ENCODE measurements at places on chromosomes 4 and X.

- no peak for DNase-seq
Measured at GRCh38 chr4:14701896-14702295, 300.4 kb upstream of the CPEB2 start.

- DNase-seq, result no peak
Measured at GRCh38 chr4:40710484-40711254, 39.1 kb upstream of the NSUN7 start.

DNA sequence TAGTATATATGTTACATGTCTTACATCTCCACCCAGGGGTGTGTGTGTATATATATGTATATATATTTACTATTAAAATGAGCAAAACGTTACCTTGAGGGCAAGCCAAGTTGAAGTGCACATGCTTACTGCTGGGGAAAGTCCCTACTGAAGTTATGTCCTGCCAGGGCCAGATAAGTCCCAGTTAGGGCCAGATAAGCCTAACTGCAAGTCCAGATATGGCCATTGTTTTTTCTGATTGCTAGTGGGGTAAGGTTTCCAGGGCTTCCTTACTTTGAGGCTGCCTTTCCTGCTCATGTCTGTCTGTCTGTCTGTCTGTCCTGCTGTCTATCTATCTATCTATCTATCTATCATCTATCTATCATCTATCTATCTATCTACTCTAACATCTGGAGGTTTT is 19.3 kb upstream of the ZNF81 start:
- DNase-seq, result no peak

DNA sequence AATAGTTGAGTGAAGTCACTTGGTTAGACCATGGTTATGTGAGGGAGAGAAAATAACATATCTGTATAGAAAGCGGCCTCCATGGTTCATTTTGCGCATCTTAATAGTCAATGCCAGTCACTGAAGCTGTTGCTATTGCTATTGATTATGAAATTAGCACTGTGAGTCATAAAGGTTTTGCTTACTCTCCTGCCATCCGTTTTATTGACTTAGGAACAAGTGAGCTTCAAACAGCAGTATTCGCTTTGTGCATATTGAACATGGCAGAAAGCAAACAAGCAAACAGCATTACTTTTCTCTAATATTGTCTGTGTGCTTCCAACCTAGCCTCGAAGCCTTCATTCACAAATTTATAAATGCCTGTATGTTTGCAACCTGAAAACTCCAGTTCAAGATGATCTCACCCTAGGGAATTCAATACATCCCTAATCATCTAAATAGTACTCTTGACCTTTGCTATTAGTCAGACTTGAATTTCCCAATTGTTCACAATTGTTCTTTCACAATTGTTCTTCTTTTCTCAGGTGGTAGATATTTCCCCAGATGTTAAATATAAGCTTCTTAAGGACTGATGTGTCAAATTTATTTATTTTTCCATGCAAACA is 55.9 kb upstream of the GABRA2 start:
- DNase-seq, result no peak

DNA sequence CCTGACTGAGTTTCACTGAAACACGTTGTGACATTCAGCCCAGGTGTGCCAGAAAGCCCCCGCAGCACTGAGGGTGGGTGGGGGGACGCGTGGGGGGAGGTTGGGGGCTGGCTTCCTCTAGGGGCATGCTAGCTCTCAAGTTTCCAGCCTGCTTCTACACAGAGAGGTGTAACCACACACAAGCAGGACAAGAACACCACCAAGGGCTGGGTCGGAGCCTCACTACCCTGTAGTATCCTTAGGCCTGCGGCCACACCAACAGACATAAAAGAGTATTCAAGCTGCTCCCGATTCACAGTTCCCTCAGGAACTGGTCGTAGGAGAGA is 1.8 kb downstream of the USP46 start:
- no peak for DNase-seq

DNA sequence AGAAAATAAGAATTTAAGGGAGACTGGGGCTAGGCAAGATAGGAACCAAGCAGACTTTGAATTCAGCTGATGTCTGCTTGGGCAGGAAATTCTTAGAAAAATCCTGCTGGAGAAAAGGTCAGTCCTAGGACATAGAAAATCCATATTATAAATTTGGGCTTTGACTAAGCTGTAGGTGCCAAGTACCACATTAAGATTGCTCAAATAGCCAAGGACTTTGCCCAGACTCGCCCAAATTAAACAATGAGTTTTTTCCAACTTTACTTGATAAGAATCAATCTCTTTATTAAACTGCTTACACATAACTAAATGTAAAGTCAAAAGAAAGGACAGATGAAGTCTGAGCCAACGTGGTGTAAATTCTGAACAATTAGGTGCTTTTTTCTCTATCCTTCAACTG is 95.4 kb downstream of the FUNDC1 start:
- no peak for DNase-seq

DNA sequence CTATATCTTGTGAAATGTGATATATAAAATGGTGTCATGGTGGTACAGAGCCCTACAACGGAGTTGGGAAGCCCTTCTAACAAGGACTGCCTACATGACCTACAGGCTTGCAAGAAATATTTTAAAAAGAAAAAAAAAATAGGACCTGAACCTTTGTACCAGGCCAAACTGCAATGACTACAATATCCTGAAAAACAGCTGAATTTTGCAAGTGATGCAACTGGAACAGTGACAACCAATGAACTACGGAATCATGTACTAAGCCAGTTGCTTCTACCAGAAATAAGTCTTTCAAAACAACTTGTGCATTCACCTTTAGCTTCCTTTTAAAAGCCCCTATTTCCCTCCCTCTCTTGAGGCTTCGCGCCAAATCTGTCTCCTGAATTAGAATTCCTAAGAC is 58.4 kb downstream of the PDGFC start:
- no peak for DNase-seq

DNA sequence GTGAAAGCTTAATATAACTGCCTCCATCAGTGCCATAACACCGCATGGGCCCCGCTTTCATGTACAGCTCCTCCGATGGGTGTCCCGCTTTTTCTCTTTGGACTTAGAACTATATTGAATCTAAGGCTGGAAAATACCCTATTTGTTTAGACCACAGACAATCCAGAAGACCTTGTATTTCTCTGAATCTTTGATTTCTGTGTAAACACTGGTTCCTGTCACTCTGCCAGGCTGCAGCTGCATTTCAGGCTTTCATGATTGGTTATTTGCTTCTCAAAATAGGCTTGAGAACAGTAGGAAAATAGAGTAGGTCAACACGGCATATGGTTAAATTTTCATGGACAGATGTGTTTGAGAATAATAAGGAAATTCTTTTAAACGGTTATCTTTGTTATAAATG is 80.0 kb downstream of the NWD2 start:
- DNase-seq, result no peak

GRCh38 chr4:76654791-76655190 is 219.8 kb downstream of the SHROOM3 start:
- DNase-seq, result no peak

DNA sequence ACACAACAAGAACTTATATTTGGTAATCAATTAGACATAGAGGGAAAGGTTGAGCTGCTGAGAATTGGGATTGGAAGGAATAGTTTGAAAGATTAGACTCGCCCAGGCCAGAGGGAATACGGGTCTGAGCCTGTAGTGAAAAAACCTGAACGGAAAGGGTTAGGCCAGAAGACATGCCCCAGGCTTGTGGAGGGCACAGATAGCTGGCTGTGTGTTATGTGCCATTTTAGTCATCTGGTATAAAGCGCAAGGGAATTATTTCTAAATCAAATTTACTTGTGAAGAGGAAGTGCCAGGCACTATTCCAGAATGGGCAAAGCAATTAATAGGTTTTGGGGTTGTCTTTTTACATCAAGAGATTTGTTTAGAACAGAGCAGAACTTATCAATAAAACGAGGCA is 187.5 kb upstream of the ANKRD50 start:
- no peak for DNase-seq

DNA sequence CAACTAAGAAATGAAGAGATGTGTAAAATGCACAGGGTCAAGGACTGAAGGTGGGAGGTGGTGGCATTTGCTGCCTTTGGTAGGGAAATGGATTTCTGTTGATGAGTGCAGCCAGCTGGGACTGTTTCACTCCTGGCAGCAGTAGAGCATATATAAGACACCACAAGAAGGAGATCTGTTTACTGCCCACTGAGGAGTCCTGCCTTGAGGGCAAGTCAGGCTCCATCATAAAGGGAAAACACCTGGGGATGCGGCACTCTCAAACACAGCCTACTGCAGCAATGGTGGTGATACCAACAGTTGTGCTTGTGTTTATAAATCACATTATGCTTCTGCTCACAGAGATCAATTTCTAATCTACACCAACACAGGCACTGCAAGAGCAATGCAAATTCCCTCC is 222.1 kb downstream of the TACR3 start:
- no peak for DNase-seq

GRCh38 chrX:93594780-93595179 is 78.6 kb downstream of the NAP1L3 start:
- DNase-seq, result no peak

- no peak for DNase-seq
Measured at GRCh38 chrX:79975605-79976004, 38.9 kb upstream of the TBX22 start.

DNA sequence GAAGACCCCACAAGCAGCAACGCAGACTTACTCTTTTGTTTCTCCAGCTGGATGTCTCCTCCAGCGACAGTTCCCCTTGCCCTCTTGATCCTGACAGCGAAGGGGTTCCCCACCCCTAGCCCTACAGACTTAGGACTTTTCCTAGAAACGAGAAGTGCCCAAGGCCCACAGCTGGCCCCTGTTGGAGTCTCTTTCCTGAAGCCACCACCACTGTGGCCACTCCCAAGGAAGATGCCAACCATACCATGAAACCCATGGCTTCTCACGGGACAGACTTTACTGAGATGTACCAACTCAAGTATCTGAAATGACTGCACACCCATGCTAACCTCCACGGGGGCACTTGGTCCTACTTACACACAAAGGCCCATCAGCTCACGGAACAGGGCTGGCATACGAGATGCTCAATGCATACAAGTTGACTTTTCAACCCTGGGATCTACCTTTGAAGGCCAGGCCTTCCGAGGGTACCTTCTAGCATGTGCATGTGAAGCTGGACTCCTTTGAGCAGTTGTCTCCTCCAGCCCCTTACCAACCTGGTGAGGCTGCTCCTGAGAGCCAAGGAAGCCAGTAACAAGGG is 924 bp upstream of the IRAK1 start:
- no peak for DNase-seq

DNA sequence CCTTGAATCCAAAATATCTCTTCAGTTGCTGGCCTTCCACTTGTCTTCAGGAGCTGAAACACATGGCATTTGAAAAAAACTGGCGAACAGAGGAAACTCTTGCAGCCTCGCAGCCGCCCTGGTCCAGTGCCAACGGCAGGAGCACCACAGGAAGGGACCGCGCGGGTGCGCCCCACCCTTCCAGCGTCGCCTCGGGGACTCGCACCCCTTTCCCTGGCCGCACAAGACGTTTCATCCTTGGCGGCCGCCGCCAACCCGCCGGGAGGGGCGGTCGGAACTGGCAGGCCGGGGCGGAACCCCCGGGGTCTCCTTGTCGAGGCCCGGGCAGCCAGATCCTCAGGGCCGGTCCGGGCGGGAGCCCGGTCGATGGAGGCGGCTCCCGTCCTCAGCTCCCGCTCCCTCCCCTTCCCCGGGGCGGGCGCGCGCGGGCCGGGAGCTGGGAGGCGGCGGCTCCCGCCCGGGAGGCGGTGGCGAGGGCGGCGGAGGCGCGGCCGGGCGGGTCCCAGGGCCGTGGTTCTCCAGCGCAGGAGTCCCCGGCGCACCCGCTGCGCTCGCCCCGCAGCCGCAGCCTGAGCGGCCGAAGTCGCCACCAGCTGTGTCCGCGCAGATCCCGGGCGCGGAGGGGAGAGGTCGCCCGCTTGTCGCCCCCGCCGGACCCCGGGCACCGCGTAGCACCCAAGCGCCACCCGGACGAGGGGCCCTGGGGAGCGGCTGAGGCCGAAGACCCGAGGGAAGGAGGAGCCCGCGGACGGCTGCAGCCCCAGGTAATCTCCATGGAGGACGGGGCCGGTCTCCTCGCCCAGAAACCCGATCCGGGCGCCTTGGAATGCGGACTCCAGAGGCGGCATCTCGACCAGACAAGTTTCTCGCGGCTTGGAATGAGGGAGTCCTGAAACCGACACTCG is 886 bp upstream of the NDST3 start:
- DNase-seq, result no peak

DNA sequence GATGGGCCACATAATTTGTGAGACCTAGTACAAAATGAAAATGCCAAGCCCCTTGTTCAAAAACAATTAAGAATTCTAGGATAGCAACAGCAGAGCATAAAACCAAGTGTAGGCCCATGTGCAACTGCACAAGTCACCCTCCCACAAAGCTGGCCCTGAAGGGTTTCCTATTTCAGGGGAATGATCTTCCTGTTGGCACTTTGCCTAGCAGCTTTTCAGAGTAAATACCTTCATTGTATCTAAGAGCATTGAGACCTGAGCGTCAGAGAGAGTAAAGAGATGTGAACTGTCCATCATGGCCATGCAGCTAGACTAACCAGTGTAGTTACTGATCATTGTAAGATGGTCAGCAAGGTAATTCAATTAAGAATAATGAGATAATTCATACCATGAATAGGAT is 113.6 kb downstream of the CNKSR2 start:
- no peak for DNase-seq

DNA sequence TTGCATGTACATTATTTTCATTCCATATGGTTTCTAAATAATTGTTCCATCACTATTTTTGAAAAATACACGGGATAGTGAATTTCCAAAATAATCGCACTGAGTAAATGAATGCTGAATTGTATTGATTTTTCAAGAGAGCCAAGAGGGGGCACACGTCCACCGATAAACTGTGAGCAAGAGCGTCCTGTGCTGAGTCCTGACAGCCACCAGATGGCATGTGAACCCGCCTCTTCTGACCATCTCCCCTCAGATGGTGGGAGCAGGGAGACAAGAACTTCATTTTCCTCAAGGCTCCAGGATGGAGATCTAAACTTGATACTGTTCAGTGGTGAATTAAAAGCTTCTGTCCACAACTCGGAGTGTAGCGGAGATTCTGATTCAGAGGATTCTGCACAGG is 30.6 kb upstream of the IL9R start:
- DNase-seq, result no peak

- DNase-seq, result no peak
Measured at GRCh38 chrX:144896323-144896722, 351.0 kb upstream of the SPANXN1 start.

DNA sequence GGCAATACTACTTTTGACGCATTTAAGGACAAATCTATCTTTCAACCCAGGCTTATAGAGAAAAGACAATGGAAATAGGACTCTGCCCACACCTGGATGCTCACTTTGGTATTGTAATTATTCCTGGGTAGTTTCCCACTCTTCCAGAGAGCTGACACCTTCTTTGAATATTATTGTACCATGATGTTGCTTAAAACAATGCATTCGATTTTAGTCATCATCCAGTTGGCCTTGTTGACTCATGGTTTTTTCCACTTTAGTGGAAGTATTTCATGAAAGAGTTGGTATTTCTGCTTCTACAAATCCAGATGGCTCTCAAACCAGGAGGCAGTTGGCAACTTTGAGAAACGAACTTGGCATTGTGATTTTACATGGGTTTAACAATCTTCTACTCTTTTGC is 124.2 kb downstream of the ENOX2 start:
- DNase-seq, result no peak

DNA sequence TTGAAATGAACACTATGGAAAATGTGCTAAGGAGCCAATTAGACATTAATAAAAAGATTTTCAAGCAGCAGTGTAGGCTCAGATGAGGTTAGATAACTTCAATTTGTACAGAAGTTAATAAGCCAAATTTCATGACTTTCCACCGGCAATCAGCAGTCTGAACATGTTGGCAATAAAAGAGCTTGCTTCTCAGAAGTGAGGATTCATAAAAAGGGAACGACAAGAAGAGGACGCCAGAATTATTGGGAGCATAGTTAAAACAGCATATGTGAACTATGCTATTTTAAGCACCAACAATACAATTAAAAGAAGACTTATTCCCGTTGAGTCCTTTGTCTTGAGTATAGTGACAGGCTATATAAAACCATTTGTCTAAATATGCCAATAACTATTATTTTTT is 785.3 kb downstream of the ADGRL3 start:
- no peak for DNase-seq

Data from CD8-positive, alpha-beta memory T cell (primary cell).